ENCODE measurements at places on chromosomes 7 and 10.
A peak's percentile ranks its signal among the peaks of the same experiment; 100 is the strongest.

- no peak for DNase-seq
These were observed 1.3 kb upstream of the GDF10 start for GRCh38 chr10:47298715-47299114.

- no peak for DNase-seq
These were observed 613.1 kb downstream of the SUGCT start for GRCh38 chr7:40747856-40748255.

GRCh38 chr10:93815304-93816096 lies 57.8 kb downstream of the LGI1 start:
- no peak for DNase-seq

- no peak for DNase-seq
These were observed 101.4 kb downstream of the PODXL start for GRCh38 chr7:131455001-131455400.

GRCh38 chr7:111174510-111174909 lies 83.6 kb downstream of the LRRN3 start:
- DNase-seq, result no peak

DNA sequence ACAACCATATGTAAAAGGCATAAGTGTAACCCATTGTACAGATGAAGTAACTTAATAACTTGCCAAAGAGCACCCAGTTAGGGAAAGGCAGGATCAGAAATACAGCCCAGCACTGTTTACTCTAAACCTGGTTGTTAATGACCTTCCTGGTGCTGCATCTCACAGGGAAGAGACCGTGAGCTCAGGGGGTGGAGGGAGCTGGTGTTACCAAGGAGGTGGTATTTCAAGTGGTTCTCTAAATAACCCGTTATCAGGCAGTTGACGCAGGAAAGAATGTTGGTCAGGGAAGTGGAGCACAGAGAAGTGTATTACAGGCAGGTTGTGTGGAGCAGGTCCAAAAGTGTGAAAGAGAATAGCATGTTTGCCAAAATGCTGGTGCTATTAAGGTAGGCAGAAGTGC lies 4.4 kb upstream of the ST7 start:
- DNase-seq, result no peak

- DNase-seq, result no peak
These were observed 2.0 kb downstream of the IGFBP1 start for GRCh38 chr7:45890125-45890901.

- DNase-seq, result peak; percentile 73
These were observed 47.5 kb downstream of the CAMK2B start for GRCh38 chr7:44277851-44278250.

- peak; percentile 64 for DNase-seq
These were observed 14.8 kb downstream of the LRRC27 start for GRCh38 chr10:132346806-132347205.

- DNase-seq, result no peak
These were observed 33.5 kb downstream of the FIGNL1 start for GRCh38 chr7:50416527-50417182.

DNA sequence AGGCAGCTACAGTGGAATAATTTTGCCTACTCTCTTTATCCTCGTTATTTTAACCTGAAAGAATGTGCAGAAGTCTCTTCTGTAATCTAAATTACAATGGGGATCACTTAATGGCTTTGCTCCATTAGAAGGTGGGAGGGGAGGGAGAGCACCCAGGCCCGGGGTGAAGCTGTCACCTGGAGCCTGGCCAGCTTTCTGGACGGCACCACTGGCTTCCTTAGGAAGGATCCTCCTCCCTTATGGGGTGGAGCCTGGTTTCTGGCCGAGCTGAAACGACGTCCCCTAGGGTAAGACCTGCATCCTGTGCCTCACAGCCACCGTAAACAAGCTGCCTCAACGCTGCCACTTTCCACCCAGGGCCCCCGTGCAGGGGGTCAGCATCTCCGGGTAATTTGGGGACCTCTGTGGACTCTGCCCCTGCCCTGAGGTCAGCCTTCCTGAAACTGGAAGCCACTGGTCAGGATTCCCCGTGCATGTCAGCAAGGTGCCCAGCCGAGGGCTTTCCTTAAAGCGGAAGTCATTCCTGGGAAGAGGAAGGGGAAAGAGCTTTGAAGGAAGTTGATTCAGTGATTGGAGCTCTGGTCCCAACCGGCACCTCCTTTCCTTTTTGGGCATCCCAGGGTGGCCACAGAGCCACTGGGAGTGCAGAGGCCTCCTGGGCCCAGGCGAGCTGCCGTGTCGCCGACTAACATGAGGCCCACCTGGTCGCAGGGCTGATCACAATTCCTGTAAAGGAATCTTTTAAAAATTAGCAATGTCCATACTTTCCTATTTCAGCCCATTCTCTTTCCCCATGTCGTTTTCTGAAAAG lies 569.1 kb downstream of the DNAJB6 start:
- no peak for DNase-seq

DNA sequence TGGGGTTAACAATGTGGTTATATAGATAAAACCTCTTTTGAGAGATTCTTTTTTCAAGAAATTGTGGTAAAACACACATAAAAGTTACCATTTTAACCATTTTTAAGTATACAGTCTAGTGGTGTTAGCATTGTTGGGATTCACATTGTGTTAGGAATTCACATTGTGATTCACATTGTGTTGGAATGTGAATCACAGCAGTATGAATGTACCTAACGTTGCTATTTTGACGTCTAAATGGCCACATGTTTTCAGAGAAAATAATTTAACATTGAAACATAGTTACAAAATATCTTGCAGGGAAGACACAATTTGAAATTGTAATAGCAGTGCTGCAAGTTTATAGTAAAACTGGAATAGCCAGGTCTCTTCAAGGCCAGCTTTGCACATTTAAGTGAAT lies 129.0 kb downstream of the BICC1 start:
- no peak for DNase-seq

DNA sequence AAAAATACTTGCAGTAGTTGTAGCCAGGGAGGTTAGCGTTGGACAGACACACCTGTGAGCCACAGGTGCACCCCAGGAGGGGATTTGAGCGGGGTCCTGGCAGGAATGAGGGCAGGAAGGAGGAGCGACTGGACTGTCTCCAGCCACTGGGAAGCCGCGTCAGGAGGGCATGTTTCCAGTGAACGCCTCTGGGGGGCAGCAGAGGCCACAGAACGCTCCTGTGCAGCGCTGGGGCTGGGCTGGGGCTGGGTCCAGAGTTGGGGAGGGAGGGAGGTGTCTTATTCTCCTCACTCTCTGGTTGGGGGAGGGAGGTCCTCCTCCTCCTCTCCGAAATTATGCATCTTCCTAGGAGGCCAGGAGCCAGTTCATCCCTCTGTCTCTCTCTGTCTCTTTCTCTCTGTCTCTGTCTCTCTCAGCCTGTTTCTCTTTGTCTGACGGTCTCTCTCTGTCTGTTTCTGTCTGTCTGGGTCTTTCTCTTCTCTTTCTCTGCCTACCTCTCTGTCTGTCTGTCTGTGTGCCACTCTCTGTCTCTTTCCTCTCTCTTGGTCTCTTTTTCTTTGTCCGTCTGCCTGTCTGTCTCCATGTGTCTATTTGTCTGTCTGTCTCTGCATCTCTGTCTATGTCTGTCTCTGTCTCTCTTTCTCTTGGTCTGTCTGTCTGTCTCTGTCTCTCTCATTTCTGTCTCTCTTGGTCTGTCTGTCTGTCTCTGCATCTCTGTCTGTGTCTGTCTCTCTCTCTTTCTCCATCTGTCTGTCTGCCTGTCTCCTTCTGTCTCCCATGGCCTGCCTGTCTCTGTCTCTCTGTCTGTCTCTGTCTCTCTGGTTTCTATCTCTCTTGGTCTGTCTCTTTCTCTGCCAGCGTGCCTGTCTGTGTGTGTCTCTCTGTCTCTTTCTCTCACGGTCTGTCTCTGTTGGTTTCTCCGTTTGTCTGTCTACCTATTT lies 9.9 kb upstream of the PSMG3 start:
- DNase-seq, result peak; percentile 77
